ENCODE measurements at places on chromosomes 2 and 18.

DNA sequence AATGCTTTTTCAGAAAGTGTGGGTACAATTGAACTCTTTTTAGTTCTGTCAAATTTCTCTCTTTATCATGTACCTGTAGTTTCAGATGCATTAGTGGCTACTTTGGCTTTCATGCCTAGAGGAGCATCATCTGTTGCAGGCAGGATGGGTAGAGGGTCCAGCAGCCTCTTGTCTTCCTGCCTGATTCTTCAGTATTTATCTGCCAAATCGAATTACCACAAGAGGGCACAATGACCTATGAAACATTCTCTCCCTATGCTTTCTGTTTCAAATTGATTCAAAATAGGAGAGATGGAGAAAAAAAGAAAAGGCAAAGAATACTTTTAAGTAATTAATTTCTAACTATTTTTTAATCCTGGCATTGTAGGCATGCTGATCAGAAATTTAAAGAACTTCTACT, 477.2 kb downstream of the TRIB2 start:
- peak; percentile 9 for DNase-seq

DNA sequence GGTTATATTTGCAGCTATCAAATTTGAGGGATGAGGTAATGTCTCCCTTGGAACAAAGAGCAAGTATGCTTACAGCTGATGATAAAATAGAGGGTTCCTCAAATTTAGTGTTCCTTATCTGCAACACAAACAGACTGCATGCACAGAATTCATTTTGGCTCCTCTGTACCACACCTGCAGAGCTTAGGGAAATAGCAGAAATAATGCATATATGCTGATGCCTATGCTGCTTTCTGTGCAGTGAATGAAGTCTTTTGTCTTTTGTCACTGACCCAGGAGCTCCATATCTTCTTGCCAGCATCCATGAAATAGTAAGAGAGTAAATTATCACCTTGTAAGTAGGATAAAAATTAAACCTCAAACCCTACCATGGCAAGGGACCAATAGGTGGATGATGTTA, 69.8 kb downstream of the NCKAP1 start:
- no peak for DNase-seq

DNA sequence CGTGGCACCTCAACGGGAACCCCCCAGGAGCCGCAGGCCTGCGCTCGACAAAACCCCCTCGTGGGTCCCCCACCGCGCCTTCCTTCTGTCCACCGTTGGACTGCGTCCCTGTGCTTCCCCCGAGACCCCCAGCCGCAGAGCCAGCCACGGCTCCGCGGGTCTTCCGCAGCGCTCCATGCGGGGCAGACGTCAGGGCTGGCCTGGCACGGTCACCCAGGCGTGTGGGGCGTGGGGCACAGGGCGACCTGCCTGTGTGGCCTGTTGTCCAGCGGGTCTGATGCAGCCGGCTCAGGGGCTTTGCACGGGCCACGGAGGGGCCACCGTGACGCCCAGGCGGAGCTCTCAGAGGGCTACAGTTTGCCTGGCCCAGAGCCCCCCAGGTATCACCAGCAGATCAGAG, 11.0 kb downstream of the NFATC1 start:
- no peak for DNase-seq

DNA sequence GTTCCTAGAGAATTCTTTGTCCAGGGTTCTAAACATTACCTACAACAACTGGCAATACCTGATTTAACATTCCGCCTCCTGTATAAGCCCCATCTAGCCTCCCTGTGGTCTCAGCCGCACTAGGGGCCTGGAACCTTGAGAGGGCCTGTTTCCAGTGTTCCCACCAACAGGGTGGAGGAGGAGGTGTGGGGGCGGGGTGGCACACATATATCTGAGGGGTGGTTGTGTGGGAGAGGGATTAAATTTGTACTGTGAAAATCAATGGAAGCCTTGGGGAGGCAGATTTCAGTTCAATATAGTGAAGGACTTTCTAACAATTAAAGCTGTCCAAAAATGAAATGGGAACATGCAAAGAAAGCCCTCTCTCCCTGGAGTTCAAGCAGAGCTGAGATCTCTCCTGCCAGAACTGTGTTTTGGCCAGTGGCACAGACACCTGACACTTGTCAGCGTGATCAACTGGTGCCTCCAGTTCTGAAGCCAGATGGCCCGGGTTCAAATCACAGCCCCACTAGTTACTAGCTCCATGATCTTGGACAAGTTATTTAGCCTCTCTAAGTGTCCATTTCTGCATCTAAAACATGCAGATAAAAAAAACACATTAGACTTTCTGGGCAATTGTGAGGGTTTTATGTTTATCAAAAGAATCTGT, 17.0 kb upstream of the FZD7 start:
- no peak for DNase-seq

- DNase-seq, result no peak
These were observed 76.9 kb upstream of the YWHAQ start for GRCh38 chr2:9707611-9708160.

GRCh38 chr2:44789971-44790721, 151.4 kb upstream of the SIX3 start:
- DNase-seq, result no peak

DNA sequence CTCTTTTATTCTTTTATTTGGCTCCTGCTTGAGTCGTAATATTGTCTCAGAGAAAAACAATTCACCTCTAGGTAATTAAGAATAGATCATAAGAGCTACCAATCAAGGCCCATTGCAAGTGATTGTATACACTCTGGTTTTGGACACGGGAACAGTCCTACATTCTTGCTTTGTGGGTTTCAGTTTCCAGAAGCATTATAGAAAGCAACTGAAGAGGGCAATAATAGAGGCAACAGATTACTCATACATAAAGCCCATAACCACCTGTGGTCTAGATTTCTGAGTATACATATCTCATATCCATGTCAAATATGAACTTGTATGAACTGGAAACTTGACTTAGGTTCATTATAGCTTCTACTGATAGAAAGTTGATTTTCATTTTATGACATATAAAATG, 65.4 kb downstream of the DIS3L2 start:
- DNase-seq, result peak; percentile 45

- DNase-seq, result no peak
These were observed 495.1 kb upstream of the CNTNAP5 start for GRCh38 chr2:123530004-123530403.

GRCh38 chr2:105553538-105554196, 154.8 kb upstream of the FHL2 start:
- DNase-seq, result no peak

DNA sequence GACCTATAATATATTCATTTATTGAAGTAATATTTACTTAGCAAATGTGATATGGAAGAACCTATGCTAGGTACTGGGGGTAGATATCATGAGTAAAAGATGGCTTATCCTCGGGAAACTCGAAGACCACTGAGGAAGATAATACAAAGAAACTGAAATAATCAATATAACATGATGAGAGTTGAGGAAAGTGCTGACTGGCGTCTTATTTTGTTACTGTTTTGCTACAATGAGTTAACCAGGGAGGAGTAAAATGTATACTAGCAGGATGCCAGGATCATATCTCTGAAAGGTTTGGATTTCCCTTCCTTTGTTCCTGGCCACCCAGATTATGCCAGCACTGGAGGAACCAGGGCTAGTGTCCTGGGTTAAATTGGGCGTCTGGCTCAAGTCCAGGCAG, 111.7 kb upstream of the SPATS2L start:
- no peak for DNase-seq

DNA sequence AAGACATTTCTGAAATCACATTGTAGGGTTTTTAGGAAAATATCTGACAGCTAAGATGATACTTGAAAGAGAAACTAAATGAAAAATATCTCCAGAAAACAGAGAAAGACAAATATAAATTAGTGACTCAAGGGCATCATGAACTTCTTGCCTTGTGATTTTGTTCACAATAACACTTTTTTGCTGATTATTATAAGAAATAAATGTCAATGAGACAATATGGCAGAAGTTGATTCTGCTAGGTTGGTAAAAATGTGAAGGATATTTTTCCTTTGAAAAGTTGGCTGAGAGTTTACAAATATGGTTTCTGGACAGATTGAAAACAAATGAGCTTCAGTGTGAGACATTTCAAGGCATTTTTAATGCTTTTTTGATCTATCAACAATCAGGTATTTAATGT, 1631.2 kb upstream of the ACVR2A start:
- no peak for DNase-seq

DNA sequence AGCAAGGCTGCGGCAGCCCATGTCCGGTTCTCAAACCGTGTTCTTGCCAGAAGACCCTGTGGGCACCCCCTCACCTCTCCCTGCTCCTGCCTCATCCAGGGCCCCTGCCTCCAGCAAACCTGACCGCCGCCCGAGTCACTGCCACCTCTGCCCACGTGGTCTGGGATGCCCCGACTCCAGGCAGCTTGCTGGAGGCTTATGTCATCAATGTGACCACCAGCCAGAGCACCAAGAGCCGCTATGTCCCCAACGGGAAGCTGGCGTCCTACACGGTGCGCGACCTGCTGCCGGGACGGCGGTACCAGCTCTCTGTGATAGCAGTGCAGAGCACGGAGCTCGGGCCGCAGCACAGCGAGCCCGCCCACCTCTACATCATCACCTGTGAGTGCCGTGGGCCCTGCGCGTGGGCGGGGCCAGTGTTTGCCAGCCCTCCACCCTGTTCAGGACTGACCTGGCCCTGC, 32.2 kb downstream of the MTERF4 start:
- DNase-seq, result no peak

DNA sequence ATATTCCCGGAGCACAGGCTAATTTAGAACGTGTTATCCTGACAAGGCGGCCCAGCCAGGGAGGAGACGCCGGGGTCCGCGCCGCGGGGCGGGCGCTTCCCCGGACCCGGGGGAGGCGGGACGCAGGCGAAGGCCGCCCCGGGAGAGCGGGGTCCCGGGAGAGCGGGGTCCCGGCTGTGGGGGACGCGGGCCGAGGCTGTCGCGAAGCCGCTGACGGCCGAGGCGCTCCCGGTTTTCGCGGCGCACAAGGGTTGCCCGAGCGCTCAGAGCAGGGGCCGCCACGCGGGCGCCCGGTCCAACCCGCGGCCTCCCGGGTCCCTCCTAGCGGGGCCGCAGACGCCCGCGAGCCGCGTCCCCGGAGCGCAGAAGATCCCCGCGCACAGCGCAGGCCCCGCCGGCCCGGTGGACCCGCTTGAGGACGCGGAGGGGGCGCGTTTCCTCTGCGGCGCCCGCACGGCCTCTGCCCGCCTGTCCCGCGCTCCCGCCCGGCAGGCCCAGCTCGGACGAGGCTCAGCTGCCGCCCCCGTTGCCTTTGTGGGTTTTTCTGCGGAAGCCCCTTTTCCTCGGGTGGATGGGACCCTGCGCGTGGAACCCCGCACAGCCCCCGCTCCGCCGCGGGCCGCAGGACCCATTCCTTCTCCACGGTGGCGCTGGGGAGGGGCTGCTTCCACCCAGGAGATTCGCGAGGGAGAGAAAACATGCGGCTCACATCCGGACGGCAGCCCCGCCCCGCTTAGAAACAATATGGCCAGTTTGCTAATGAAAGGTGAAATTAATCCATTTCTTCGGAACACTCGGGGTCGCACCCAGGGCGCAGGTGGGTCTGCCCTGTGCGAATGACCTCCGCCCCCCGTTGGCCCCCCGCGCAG, 9.6 kb upstream of the KCNG2 start:
- no peak for DNase-seq

DNA sequence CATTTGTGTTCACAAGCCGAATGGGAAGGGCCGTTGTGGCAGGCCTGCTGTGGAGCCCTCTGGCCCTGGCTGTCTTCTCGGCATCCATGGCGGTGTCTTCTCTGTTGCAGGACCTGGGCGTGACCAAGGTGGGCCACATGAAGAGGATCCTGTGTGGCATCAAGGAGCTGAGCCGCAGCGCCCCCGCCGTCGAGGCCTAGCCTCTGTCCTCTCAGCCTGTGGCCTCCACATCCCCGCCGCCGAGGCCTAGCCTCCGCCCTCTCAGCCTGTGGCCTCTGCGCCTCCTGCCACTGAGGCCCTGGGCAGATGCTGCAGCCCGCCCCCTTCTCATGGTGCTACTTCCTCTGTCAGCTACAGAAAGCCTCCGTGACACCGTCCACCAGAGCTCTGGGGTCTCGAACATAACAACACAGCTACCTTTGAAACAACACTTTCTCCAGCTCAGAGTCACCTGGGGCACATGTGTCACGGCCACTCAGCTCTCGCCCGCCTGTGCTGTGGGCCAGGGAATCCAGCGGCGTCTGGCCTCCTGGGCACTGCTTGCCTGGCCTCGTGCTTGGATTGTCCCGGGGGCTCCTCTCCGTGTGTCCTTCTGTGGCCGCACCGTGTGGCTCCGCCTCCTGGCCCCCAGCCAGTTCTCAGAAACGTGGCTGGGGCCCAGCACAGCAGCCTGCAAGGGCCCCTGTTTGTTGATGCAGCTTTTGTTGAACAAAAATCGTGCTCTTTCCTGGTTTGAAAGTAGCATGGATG, 97.1 kb downstream of the USP40 start:
- no peak for DNase-seq

- no peak for DNase-seq
These were observed 70.9 kb downstream of the AFF3 start for GRCh38 chr2:100071335-100072043.

DNA sequence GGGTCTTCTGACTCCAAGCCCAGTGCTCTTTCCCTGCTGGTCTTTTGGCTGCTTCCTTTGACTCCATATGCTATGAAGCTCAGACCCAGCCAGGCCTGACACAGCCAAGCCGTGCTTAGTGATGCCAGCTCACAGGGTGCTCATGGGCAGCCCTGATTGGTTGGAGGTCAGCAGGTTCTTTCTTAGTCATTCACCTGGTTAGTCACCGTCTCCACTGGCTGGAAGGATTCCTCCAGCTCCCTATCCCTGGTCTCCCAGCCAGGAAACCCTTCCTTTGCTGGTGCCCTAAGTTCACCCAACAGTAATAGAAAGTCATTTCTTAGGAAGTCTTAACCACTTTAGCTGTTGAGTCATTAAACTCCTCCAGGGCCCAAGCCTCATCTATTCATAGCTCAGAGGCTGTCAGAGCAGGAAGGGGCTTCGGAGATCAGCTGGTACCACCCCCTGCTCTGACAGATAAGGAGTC, 3.9 kb downstream of the KCNK3 start:
- no peak for DNase-seq

DNA sequence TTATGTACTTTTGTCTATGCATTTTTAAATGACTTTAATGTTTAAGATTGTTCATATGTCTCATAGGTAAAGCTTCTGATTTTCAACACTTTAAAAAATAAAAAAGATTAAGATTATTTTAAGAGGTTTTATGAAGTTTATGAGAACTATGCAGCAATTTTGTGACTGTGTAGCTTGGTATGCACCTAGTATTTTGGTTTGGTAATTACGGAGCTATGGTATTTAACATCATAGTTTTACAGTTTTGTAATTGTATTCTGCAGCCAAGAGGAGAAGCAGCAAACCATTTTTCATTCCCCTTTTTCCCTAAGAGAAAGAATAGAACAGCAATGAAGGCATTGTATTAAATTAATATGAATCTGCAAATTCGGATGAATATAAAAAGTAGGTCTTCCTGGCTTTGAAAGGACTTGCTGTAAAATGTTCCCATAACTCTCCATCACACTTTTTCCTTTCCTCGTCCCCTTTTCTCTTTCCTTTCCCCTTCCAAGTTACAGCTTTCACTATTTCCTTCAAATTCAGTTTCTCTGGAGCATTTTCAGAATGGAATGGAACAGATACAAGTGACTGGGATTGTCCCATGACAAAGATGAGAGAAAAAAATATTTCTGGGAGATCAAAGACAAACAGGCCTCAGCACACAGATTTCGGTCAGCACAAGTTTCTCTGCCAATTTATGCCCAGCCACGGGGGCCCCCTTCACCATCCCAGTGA, 26.1 kb upstream of the PIEZO2 start:
- DNase-seq, result no peak

Data from GM13976 (cell line).